ENCODE measurements at places on chromosomes 7 and 10.

DNA sequence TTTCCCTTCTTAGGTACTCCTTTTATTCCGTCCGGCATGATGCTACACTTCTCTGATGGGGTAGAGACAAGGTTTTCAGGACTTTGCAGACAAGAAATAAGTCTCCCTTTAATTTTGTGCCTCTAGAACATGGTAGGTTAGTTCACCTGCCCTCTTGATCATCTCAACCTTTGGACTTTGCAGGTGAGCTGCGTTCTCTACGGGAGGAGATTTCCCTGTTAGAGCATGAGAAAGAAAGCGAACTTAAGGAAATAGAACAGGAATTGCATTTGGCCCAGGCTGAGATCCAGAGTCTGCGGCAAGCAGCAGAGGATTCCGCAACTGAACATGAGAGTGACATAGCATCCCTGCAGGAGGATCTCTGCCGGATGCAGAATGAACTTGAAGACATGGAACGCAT, 9.2 kb downstream of the CCDC136 start:
- H3K4me3 ChIP-seq: no peak overlapping the region
- H3K4me1 ChIP-seq: no peaks in the 10 kb centered on the region
- H3K36me3 ChIP-seq: no peaks in the 10 kb centered on the region
- H3K27ac ChIP-seq: no peak overlapping the region
- H3K27me3 ChIP-seq: no peaks in the 10 kb centered on the region
- no peak for DNase-seq

GRCh38 chr7:31126976-31127375, 74.9 kb downstream of the ADCYAP1R1 start:
- no peaks in the 10 kb centered on the region for H3K4me1 ChIP-seq
- H3K27ac ChIP-seq: no peak overlapping the region
- H3K27me3 ChIP-seq: peaks cover 13% of the 10 kb centered on the region
- H3K4me3 ChIP-seq: no peak overlapping the region
- H3K36me3 ChIP-seq: no peaks in the 10 kb centered on the region

DNA sequence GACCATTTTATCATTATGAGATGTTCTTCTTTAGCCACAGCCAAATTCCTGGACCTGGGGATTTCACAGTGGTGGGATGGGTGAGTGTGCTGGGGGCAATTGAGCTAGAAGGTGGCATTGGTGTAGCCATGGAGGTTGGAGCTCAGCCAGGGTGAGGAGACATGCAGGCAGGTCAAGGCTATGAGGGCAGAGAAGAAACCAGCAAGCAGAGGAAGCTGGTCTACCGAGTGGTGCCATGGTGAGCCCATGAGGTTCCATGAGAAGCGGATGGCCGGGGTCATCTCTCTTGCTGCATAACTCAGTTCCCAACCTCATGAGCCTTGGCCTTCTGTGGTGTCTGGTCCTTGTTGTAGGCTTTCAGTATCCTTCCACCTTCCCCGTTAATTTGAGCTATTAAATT, 91.4 kb downstream of the CARD11 start:
- no peak overlapping the region for H3K27ac ChIP-seq
- H3K4me1 ChIP-seq: peaks cover 87% of the 10 kb centered on the region
- DNase-seq: peak; percentile 15
- no peak overlapping the region for H3K4me3 ChIP-seq
- peaks cover 85% of the 10 kb centered on the region for H3K36me3 ChIP-seq

- H3K4me3 ChIP-seq: no peak overlapping the region
- DNase-seq: no peak
- H3K27me3 ChIP-seq: no peaks in the 10 kb centered on the region
- H3K36me3 ChIP-seq: no peaks in the 10 kb centered on the region
- no peaks in the 10 kb centered on the region for H3K4me1 ChIP-seq
- H3K27ac ChIP-seq: no peak overlapping the region
Observed at GRCh38 chr10:120646738-120647456, 189.9 kb downstream of the PLPP4 start.

DNA sequence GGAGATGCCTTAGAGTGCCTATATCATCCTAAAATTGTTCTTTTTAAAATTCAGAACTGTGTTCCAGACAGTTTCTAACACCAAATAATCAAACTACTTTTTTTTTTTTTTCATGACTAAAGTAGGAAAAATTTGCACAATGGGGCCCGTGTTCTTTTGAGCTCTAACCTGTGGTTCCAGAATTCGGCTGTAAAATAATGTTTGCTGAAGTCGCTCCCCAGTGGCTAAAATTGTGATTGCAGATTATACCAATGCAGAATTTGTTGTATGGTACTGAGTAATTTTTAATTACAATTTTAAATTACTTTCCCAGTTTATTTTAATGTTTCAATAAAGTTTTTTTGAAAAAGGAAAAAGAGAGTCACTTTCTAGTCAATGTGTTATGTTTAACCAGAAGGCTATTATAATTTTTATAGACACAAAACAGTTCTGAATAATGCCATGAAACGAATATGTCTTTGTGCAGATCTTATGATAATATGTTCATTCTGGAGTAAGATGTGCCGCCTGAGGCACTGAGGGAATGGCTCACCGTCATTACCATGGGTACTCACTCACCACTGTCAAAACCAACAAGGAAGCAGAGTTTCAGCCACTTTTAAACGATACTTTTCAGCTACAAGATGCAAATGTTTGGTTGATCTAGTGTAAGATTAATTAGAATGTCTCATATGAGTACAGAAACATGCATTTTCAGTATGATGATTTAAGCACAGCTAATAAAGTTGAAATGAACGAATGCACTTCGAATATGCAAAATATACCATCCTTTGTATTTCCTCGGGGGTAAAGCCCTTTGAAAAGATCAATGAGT, 173.6 kb downstream of the PRKCQ start:
- peak overlapping the region; percentile 19 for H3K4me3 ChIP-seq
- peaks cover 53% of the 10 kb centered on the region for H3K4me1 ChIP-seq
- H3K27ac ChIP-seq: peak overlapping the region; percentile 31
- peak; percentile 44 for DNase-seq
- peaks cover 4% of the 10 kb centered on the region for H3K36me3 ChIP-seq

DNA sequence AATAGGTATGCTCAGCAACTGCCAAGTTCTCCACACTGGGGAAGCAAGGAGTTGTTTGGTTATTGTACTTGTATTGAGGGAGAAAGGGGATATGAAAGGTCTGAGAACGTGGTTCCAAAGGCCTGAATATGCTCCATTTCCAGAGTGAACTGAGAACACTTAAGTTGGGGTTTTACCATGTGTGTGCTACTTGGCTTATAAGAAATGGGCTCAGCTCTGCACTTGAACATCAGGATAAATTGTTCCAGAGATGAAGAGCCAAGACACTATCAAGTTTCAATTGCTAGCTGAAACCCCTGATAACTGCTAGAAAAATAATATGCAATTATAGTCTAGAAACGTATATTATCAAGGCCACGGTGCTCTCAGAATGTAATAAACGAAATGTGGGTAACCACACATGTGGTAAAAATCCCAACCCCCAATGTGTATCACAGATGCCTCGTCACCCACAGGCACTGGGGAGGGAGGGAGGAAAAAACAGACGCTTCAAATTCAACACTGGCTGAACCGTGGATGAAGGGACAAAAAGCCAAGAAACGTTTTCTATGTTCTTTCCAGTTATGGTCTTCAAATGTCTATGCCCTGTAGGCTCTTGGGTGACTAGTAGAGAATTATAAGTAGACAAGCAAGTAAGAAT, 16.3 kb downstream of the ELMO1 start:
- no peak for DNase-seq
- no peak overlapping the region for H3K4me3 ChIP-seq
- H3K4me1 ChIP-seq: peaks cover 12% of the 10 kb centered on the region
- H3K36me3 ChIP-seq: no peaks in the 10 kb centered on the region
- peaks cover 3% of the 10 kb centered on the region for H3K27me3 ChIP-seq

- H3K27ac ChIP-seq: no peak overlapping the region
- H3K4me1 ChIP-seq: peaks cover 28% of the 10 kb centered on the region
- no peak overlapping the region for H3K4me3 ChIP-seq
- no peak for DNase-seq
- peaks cover 7% of the 10 kb centered on the region for H3K36me3 ChIP-seq
Observed at GRCh38 chr7:17405786-17406185, 107.3 kb downstream of the AHR start.

DNA sequence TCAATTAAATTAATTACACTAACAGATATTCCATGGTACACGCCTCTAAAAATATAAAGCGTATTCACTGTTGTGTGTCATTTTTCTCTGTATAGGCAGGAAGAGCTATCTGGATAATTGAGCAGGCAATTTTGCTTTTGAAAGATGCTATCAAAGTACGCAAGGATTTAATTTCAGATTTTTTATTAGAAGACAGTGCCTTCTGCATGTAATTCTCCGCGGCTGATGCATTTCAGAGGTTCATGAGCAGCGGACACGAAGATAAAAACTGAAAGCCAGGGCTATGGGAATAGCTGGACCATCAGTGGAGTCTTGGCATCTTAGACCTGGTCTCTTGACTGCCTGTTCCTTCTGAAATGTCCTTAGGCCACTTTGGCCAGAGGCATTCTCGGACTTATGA, 35.7 kb upstream of the SDK1 start:
- no peak for DNase-seq
- peaks cover 36% of the 10 kb centered on the region for H3K27me3 ChIP-seq
- H3K4me1 ChIP-seq: no peaks in the 10 kb centered on the region
- H3K4me3 ChIP-seq: no peak overlapping the region

- DNase-seq: no peak
- H3K4me3 ChIP-seq: no peak overlapping the region
- no peaks in the 10 kb centered on the region for H3K4me1 ChIP-seq
- no peak overlapping the region for H3K27ac ChIP-seq
- no peaks in the 10 kb centered on the region for H3K36me3 ChIP-seq
Observed at GRCh38 chr7:85708221-85708620, 521.4 kb upstream of the SEMA3D start.

DNA sequence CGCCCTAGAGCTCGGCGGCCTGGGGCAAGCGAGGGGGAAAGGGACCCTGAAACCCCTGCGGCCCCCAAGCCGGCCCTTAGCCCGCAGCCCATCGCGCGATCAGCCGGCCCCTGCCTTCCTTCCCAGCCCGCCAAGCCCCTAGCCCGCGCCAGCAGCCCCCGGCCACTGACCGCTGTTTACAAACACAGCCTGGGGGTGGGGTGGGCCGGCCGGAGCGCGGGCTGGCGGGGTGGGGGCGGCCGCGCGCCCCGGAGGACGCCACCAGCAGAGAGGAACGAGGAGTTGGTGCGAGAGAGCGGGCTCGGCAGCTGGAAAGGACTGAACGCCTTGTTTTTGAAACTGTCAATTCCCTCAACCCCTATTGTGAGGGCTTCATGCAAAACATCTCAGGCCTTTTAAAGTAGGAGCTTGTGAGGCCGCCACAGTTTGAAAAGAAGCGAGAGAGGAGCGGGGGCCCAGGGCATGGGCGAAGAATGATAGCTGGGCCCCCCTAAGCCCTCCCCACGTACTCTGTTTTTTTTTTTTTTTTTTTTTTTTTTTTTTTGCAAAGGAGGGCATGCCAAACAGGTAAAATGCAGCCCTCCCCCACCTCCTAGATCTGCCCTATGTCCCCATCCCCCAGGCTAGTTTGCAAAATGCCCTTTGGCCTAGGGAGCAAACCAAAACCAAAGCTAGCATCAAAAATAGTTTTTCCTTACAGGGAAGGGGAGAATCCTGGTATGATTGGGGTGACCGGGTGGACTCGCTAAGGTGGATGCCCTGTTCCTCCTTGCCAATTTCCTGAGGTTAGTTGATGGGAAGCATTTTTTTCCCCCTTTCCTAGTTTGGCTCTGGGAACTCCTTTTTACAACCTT, 15.0 kb downstream of the SKIDA1 start:
- peaks cover 1% of the 10 kb centered on the region for H3K4me1 ChIP-seq
- peaks cover 72% of the 10 kb centered on the region for H3K27me3 ChIP-seq
- no peak for DNase-seq
- no peak overlapping the region for H3K27ac ChIP-seq

DNA sequence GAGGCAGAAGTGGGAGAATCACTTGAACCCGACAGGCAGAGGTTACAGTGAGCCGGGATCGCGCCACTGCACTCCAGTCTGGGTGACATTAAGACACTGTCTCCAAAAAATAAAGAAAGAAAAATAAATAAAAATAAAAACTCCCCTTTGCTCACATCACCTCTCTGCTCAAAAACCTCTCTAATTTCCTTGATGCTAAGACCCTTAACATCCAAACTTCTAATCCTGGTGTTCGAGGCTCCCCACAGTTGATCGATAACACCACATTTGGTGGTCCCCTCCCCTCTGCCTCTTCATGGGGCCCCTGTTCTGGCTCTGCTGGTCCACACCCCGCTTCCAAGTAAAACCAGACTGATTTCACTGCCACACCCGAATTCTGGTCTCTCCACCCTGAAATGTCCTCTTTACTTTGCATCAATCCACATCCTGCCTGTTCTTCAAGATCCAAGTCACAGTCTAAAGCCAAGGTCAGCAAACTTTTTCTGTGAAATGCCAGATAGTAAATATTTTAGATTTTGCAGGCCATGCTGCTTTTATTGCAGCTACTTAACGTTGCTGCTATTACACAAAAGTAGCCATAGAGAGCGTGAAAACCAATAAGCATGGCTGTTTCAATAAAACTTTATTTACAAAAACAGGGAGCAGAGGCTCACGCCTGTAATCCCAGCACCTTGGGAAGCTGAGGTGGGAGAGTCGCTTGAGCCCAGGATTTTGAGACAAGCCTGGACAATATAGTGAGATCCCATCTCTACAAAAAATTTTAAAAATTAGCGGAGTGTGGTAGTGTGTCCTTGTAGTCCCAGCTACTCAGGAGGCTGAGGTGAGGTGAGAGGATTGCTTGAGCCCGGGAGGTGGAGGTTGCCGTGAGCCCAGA, 11.8 kb downstream of the MOSPD3 start:
- H3K36me3 ChIP-seq: peaks cover 3% of the 10 kb centered on the region
- DNase-seq: peak; percentile 62
- H3K4me1 ChIP-seq: peaks cover 40% of the 10 kb centered on the region
- peak overlapping the region; percentile 0 for H3K4me3 ChIP-seq
- peak overlapping the region; percentile 82 for H3K27ac ChIP-seq

- H3K4me1 ChIP-seq: no peaks in the 10 kb centered on the region
- H3K27ac ChIP-seq: no peak overlapping the region
- no peak overlapping the region for H3K4me3 ChIP-seq
- DNase-seq: no peak
- no peaks in the 10 kb centered on the region for H3K36me3 ChIP-seq
Observed at GRCh38 chr7:47452715-47453092, 129.2 kb downstream of the TNS3 start.
